ENCODE measurements at places on chromosomes 11 and 22.

- no peak for DNase-seq
Measured at GRCh38 chr11:117313091-117313490, 3.0 kb downstream of the BACE1 start.

DNA sequence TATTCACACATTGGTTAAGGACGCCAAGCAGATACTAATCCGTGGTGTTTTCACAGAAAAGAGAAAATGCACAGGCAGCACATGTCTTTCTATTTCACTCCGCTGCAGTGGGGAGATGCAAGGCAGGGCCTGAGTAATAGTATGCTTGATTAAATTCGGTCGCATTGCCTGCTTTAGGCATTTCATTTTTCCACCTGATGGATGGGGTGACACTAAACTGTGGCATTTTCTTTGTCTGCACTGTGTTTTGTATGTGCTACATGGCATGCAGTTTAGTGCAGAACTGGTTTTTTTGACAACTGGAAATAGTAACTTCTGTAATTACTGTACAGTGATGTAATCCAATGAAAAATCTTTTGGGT is 94.9 kb downstream of the SLC17A6 start:
- DNase-seq, result no peak

DNA sequence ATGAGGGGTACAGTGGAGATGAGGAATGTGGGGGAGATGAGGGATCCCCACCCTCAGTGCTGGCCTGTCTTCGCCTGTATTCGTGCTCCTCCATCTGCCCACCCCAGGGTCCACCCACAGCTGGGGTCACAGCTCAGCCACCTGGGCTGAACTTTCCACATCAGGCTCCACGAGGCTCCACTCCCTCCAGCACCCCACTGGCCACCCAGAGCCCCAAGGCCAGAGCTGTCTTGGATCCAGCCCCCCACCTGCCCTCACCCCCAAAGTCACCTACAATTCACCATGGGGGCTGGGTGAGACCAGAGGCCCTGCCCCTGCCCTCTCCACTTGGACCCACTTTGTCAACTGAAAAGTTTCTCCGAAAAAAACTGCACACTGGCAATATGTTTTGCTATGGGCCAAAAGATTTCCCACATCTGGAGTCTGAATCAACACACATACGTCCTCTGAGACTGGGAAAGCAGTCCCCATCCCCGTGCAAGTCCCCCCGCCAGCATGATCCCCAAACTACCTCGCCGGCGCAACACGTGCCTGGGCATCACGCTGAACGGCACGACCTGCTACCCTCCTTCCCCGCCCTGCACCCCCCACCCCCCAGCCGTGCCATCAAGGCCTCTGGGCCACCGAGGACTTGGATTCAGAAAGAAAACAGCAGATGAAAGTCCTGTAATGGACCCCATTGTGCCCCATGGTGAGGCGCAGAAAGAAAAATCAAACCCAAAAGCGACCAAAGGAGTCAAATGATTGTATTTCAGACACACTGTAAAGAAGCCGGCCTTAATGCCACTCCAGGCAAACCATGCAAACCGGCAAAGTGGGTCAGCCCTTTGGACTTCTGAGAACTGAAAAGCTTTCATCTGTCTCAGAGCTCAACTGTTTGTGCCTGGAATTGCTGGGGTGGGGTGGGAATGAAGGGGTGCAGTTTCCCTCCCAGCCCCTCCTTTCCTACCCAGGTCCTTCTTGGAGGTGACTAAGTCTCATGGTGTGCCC is 16.5 kb upstream of the GAL start:
- no peak for DNase-seq

DNA sequence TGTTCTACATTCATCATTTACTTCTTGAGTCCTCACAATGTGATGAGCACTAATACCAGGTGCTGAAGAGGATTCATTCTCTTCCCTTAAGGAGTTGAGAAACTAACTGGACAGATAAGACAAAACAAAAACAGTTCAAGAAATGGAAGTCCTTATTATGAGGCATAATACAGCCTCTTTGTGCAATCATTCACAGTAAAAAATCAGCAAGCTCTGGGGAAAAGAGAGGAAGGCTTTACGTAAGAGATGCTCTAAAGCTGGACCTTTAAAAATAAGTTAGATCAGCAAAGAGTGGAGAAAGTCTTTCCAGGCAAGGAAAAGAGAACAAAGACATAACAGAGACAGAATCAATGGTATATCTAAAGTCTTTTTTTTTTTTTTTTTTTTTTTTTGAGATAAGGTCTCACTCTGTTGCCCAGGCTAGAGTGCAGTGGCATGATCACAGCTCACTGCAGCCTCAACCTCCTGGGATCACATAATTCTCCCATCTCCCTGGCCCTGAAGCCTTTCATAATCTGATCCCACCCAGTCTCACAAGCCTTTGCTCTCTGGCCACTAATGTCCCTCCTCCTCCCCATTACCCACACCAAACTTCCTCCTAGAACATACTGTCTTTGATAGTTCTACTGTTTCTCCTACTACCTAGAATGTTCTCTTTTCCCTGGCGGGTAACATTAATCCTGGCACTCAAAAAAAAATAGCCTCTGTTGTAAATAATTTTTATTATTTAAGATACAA is 40.9 kb downstream of the MRTFA start:
- no peak for DNase-seq

GRCh38 chr11:1805525-1805924 is 29.3 kb upstream of the SYT8 start:
- no peak for DNase-seq

Measured in NK-92 treated with Interleukin-12 subunit alpha and Interleukin-12 subunit beta, amount 100 ng/mL, for 24 hours (cell line).